ENCODE measurements at places on chromosomes 4 and X.

GRCh38 chrX:47879463-47879862 is 42.8 kb downstream of the ZNF81 start:
- DNase-seq: no peak

- DNase-seq: no peak
Measured at GRCh38 chr4:36551697-36552214, 270.3 kb downstream of the DTHD1 start.

- DNase-seq: no peak
Measured at GRCh38 chr4:120348521-120348920, 281.9 kb upstream of the MAD2L1 start.

DNA sequence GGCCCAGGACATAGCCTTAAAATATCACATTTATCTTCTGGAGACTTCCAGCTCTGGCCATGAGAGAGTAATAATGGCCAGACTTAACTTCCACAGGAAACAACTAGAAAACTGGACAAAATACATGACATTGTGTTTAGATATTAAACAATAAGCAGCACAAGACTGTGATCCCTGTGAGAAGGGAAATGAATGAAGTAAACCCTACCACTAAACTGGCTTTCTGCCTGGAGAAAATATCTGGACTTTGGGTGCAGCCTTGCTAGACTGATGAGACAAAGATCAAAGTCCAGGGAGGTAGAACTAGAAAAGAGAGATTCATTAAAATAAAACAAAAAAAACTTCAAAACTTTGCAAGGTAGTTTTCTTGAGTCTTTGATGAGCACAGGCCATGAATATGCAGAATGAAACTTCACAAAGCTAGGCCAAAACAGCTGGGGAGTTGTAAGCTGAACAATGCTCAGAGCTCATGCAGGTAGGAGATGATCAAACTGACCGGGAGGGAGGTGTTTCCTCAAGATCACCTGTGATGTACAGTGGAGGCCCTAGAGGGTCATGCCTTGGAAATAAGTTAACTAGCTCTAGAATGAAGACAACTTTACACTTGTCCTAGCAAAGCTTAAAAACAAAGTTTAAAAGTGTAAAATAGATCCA is 147.0 kb upstream of the SH3RF1 start:
- DNase-seq: no peak

DNA sequence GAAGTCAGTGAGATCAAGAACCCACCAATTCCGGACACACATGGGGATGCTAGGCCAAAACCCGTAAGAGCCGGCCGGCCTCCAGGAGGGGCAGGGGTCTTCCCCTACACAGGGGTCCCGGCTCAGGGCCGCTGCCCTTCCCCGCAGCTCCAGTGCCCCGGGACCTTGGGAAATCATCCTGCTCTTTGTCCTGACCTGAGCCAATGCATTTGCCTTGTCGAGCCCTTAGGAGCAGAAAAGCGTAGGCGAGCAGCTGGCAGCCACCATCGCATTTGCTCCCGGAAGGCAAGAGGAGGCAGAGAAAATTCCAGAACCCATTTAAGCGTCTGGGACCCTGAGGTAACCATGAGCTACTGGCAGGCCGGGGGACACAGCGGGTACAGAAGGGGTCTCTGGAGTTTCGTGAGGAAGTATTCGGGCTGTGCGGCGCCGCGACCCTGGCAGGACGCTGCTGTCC is 7.4 kb upstream of the TNIP2 start:
- no peak for DNase-seq

GRCh38 chr4:142700531-142700930 is 145.6 kb downstream of the INPP4B start:
- no peak for DNase-seq

GRCh38 chr4:154908168-154908567 is 127.1 kb downstream of the RBM46 start:
- no peak for DNase-seq

- peak; percentile 38 for DNase-seq
Measured at GRCh38 chr4:4386736-4387392, at the start of gene NSG1. Gene NSG1 (plus strand): TSS chr4:4387102. CDS start chr4:4387630, 528 bp downstream.

DNA sequence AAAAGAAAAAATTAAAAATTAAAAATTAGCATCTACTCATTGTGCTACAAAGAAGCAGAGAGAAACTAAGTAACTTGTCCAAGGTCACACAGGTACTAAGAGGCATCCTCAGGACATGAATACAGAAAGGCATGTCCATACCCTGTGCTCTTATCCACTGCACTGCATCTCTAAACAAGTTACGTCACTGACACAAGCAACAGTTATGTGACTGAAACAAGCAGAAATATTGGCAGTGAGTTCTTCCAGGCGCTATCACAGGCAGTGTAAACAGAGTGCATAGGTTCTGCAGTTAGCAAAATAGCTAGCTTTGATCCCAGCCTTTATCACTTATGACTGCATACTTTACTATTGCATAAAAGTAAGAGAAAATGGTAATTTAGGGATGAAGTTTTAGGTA is 7.9 kb downstream of the VEGFC start:
- DNase-seq: no peak

DNA sequence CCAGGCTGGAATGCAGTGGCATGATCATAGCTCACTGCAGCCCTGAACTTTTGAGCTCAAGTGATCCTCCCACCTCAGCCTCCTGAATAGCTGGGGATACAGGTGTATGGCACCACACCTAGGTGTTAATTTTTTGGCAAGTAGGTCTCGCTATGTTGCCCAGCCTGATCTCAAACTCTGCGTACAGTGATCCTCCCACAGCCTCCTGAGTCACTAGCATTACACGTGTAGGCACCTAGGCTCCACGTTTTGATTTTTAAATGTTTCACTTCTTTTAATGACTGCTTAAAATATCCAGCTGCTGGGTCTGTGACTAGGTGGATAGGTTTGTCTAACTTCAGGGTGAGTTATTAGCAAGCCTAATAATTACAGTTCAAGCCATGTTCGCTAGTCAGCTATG is 44.5 kb downstream of the GATB start:
- no peak for DNase-seq

DNA sequence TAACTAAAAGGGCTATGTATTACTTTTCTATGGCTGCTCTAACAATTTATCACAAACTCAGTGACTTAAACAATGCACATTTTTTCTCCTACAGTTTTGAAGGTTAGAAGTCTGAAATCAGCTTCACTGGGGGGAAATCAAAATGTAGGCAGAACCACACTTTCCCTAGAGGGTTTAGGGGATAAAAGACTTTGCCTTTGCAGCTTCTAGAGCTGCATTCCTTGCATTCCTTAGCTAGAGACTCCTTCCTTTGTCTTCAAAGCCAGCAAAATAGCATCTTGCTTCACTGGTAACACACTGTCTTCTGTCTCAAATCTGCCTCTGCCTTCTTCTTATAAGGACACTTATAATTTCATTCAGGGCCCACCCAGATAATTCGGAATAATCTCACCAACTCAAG is 152.4 kb upstream of the SPIN4 start:
- no peak for DNase-seq

DNA sequence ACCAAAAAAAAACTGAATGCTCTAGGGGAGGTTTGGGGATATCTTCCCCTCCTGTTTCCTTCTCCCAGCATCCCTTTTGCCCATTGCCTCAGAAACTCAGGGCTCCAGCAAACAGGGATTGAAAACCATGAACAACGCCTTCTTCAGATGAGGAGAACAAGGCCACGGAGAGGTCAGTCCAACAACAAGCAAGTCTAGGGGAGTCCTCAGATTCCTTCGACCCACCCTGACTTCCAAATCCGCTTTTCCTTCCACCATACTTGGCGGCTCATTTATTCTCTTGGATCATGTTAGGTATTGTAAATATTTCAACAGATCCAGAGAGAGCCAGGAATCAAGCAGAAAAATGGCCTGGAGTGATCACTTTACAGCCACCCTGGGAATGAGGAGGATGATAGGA is 21.9 kb downstream of the REELD1 start:
- DNase-seq: no peak

- DNase-seq: no peak
Measured at GRCh38 chr4:125735102-125735501, 420.3 kb downstream of the FAT4 start.

DNA sequence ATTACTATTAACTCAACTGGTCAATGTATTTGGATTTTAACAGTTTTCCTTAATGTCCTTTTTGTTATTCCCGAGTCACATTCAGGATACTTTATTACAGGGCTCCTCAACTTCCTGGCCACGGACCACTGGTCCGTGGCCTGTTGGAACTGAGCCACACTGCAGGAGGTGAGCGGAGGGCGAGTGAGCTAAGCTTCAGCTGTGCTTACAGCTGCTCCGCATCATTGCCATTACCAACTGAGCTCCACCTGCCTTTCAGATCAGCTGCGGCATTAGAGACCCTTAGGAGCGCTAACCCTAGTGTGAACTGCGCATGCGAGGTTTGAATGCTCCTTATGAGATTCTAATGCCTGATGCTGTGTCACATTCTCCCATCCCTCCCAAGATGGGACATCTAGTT is 591.7 kb downstream of the CCSER1 start:
- no peak for DNase-seq

DNA sequence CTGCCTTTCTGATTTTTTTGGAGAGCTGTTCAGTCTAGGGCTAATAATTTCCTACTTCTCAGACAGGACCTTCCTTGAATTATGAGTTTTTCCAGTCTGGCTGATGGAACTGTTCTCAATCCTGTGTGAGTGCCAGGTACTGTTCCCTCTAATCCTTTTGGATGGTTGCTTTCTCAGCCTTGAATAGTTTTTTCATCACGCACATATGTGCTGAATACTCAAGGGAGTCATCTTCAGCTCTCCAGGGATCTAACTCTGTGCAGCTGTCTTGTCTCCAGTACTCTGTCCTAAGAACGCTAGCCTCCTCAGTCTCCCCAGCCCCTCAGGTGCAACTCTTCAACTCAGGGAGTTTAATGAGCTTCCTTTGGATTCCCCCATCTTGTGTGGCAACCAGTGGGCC is 93.2 kb downstream of the GASK1B start:
- DNase-seq: no peak

DNA sequence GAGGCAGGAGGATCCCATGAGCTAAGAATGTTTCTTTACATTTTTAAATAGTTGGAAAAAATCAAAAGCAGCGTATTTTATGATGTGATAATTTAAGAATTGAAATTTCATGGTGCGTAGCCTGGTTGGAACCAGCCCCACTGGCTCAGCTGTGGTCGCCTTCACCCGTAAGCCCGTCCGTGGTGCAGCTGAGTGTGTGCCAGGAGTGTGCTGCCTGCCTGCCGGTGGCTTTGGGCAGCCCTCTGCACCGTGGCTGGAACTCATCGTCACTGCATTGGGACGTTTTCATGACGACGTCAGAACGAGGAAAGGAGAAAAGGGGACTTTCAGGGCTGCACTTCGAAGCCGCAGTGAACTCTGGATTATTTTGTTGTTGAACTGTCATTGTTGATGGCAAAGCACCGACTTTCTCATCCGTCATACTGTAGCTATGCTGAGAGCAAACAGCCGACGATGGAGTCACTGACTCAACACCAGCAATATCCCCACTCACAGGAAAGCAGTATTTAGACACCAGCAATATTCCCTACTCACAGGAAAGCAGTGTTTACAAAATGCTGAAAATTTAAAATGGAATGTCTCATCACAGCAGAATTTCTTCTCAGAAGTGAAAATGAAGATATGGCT is 35.1 kb downstream of the PCGF3 start:
- no peak for DNase-seq

DNA sequence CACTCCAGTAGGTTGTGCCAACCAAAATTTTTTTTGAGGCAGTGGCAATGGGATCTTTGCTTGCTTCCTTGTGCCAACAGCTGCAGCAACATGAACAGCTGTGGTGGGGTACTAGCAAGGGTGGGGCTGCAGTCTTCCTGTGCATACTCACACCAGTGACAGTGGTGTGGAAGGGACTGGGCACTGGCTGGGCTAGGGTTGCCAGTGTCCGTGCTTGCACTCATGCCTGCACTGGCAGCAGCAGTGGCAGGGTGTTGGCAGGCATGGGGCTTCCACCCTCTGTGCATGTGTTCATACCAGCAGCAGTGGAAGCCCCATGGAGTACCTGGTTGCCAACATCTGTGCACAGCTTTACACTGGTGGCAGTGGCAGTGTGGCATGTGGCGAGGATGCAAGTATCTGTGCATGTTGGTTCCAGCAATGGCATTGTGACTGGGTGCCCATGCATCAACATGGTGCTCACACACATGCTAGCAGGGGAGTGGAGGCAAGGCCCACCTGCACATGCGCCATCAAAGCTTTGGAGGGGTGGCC is 1312.6 kb downstream of the PCDH18 start:
- DNase-seq: no peak

DNA sequence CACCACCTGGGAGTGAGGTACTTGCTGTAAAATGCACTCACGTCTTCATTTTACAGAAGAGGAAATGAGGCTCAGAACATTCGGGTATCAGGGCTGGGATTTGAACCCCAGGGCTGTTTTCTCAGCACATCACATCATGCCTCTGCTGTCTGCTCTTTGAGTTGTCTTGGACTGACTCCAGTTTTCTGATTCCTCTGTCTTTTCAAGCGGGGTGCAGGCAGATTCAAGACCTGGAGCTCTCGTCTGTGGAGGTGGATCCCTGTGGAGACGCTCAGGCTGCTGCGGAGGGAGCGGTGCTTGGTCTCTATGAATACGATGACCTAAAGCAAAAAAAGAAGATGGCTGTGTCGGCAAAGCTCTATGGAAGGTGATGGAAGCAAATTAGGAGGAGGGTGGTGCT is 6.3 kb downstream of the LAP3 start:
- DNase-seq: no peak

DNA sequence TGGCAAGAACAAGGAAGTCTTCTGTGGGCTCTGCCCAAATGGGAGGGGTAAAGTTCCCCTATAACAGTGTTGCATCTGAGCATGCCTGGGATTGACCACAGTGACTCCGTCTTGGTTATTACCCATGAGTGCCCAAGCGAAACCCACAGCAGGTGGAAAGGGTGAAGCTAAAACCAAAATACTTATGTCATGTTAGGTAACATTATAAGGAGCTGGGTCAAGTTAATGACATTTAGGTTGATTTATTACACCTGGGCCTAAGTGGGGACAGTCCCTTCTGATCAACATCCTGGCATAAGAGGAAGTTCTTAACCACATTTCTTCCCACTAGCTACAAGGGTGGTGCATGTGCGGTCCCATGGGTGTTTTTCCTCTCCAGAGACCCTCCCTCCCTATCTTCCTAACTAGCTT is 1.3 kb upstream of the ZNF732 start:
- DNase-seq: no peak

- DNase-seq: no peak
Measured at GRCh38 chrX:47112316-47112954, 32.1 kb downstream of the NDUFB11 start.

- no peak for DNase-seq
Measured at GRCh38 chr4:110641218-110641617, 18.3 kb upstream of the PITX2 start.

GRCh38 chrX:57313583-57314215 is 27.2 kb downstream of the FAAH2 start:
- no peak for DNase-seq

- DNase-seq: no peak
Measured at GRCh38 chr4:146548443-146548842, 26.7 kb upstream of the SLC10A7 start.

DNA sequence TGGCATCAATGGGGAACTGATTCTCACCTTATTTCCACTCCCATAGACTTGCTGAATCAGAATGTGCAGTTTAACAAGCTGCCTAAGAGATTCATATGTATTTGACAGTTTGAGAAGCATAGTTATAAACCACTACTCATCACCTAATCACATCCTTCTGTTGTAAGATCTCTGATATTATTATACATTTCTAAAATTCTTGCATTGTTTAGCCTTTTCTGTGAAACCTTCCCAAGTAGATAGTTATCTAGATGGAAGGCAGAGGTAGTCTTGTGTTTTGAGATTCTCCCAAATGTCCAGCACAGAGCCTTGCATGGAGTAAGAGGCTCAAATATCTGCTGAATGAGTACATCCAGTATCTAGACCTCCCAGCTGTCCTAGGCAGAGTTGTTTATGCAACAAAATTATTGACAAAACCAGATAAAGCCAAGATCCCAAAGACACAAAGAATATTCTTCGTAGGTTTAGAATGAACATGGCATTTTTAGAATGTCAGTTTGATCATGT is 227.3 kb downstream of the KDR start:
- DNase-seq: no peak
